ENCODE measurements at places on chromosomes 16 and 17. TPM values are rescaled to one million over a fixed set of nuclear protein-coding genes. Genes with fewer than 3 reads are reported as not detected.

DNA sequence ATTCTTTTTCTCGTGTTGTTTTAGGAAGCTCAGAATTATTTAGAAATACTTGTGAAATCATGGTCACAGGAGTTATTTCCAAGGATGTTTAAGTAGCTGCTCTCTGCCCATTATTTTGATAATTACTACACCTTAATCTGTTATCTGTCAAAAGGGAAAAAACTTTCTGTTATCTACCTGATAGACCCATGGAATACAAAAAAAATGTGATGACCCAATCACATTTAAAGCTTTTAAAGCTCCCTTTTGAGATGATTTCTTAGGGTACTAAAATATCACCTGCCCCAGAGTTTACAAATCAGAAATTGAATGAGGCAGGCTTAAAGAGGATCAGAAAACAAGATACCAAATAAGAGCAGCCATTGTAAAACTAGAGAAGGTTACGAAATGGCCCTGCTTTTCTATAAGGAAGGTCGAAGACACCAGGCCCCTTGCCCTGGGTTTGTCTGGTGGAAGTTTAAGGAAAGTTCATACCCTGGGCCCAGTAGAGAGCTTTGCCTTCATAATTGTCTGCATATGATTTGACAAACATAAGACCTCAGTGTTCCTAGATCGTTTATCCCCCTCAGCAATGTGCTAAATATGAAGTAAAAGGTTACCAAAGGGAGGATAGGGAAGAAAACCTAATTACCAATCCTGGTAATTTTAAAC is 149.9 kb upstream of the TBX2 start:
- H3K36me3 ChIP-seq: no peaks in the 10 kb centered on the region
- H3K4me1 ChIP-seq: peaks cover 3% of the 10 kb centered on the region
- H3K27me3 ChIP-seq: no peaks in the 10 kb centered on the region
- H3K27ac ChIP-seq: peak overlapping the region; percentile 68
- no peak for DNase-seq

HMOX2 gene
- 28.6 TPM for total RNA-seq

DNA sequence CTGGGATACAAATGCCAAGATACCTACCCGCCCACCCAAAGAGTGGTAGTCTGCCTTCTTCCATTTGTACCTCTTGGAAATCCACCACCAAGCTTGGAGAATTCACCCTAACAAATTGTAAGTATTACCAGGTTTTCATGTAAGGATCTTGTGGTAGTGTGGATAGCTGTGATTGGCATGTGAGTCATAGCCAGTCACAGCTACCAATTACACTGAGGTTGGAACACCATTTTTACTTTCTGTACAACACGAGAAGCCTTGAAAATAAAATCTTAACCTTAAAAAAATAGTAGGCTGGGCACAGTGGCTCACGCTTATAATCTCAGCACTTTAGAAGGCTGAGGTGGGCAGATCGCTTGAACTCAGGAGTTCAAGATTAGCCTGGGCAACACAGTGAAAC is 18.5 kb upstream of the SLC35G3 start:
- DNase-seq: no peak
- no peaks in the 10 kb centered on the region for H3K27me3 ChIP-seq
- H3K4me1 ChIP-seq: no peaks in the 10 kb centered on the region
- no peaks in the 10 kb centered on the region for H3K36me3 ChIP-seq

CCL2 gene
- total RNA-seq: 237 TPM

GRCh38 chr17:49294122-49294521 is 63.5 kb upstream of the PHOSPHO1 start:
- no peak overlapping the region for H3K27ac ChIP-seq
- no peak overlapping the region for H3K4me3 ChIP-seq
- peaks cover 8% of the 10 kb centered on the region for H3K36me3 ChIP-seq
- no peak for DNase-seq

GRCh38 chr16:21167360-21167759 is 8.9 kb downstream of the LDAF1 start:
- no peaks in the 10 kb centered on the region for H3K27me3 ChIP-seq
- H3K27ac ChIP-seq: no peak overlapping the region
- H3K36me3 ChIP-seq: peaks cover 8% of the 10 kb centered on the region
- H3K4me3 ChIP-seq: no peak overlapping the region

DNA sequence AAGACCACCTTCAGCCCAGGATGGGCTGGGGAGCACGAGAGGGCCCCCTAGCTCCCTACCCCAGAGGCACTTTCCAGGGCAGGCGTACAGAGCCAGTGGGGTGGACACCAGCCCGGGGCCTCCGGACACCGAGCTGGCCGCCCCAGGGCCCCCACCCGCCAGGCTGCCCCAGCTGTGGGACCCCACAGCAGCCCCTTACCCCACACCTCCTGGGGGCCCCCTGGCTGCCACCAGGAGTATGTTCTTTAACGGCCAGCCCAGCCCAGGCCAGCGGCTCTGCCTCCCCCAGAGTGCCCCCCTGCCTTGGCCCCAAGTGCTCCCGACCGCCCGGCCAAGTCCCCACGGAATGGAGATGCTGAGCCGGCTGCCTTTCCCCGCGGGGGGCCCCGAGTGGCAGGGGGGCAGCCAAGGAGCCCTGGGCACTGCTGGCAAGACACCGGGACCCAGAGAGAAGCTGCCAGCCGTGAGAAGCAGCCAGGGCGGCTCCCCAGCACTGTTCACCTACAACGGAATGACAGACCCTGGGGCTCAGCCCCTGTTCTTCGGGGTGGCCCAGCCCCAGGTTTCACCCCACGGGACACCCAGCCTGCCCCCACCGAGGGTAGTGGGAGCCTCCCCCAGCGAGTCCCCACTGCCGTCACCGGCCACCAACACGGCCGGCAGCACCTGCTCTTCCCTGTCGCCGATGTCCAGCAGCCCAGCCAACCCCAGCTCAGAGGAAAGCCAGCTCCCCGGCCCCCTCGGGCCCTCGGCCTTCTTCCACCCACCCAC is 24.3 kb upstream of the ZFPM1 start:
- no peaks in the 10 kb centered on the region for H3K4me1 ChIP-seq
- no peak overlapping the region for H3K4me3 ChIP-seq
- no peaks in the 10 kb centered on the region for H3K36me3 ChIP-seq
- H3K27ac ChIP-seq: no peak overlapping the region
- DNase-seq: no peak
- no peaks in the 10 kb centered on the region for H3K27me3 ChIP-seq

DNA sequence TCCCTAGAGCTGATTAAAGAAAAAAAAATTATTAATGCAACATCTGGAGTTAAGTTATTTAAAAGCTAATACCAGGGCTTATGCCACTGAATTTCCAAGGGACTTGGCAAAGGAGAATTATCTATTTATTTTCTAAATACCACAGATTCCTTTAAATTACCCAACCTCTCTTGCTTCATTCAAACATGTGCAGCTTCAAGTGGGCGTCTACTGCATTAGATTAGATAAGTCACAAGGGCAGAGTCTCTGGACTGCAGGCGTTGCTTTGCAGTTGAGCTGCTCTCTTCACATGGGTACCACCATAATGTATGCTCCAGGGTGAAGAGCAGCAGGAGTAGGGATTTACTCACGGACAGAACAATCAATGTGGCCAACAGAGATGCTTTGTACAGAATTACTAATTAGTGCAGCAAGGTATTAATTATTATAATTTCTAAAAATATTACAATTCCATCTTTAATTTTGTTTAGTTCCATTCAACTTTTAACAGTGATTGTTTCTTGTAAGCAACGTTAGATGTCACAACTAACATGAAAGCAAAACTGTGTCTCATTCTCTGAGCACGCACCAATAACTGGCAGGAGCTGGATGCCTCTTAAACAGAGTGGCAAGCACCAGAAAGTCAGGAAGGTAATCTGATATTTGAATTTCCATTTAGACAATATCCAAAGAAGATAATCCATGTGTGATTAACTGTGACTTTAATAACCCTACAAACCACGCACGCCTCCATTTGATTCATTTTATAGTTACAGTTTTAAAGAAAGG is 214.2 kb downstream of the STX8 start:
- no peak overlapping the region for H3K4me3 ChIP-seq
- no peaks in the 10 kb centered on the region for H3K27me3 ChIP-seq
- H3K4me1 ChIP-seq: no peaks in the 10 kb centered on the region
- H3K27ac ChIP-seq: no peak overlapping the region

DNA sequence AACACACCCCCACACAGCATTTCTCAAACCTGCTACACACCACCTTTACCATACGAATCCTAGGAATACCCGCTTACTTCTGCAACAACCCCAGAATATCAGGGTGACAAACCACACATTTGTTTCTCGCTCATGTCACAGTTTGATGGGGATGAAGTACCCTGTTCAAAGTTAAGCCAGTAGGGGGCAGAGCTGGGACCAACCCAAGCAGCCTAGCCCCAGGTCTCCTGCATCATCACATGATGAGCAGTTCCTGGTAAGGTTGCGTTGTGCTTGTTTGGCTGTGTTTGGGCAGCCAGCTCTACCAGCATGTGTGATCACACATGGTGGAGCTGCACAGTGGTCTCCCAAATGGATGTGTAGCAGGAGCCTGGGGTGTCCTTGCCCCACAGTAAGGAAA is 103.6 kb upstream of the C16orf82 start:
- H3K4me1 ChIP-seq: no peaks in the 10 kb centered on the region
- no peaks in the 10 kb centered on the region for H3K27me3 ChIP-seq
- H3K36me3 ChIP-seq: no peaks in the 10 kb centered on the region
- H3K4me3 ChIP-seq: no peak overlapping the region
- DNase-seq: no peak
- H3K27ac ChIP-seq: no peak overlapping the region

GRCh38 chr17:51442088-51442865 is 181.9 kb downstream of the UTP18 start:
- no peaks in the 10 kb centered on the region for H3K4me1 ChIP-seq
- H3K27ac ChIP-seq: no peak overlapping the region
- DNase-seq: no peak
- no peaks in the 10 kb centered on the region for H3K36me3 ChIP-seq

DNA sequence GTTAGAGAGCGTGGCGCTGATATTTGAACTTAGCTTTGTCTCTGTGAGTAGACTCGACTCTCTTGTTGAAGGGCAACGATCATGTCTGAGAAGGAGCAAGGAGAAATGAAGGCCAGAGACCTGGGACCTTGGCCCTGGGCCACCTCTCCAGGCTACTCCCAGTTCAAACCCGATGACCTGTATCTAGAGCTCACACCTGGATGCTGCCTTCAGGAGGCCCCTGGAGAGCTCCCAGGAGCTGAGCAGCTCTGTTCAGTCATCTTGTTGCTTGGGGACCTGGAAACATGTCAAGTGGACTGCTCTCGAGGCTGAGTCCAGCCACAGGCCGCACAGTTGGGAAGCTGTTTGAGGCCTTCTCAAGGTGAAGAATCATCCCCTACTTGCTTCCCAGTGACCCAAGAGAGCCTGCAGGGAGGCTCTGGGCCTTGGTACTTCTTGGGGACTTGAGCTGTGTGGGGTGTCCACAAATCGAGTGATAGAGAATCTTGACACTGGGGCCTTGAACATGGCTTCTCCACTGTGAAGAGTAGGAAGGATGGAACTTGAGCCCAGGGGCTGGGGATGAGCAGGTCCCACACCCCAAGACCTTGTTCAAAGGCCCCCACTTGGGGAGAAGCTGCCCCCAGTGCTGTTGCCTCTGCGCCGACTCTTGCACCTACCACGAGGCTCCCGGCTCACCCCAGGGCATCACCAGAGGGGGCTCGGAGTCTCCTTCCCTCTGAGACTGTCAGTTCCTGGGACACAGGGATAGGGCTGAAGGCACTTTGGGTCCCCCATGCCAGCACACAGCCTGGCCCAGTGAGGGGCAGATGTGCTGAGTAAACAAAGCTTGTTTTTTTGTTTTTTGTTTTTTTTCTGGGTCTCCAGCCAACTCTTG is 112.1 kb downstream of the IRX5 start:
- H3K27ac ChIP-seq: no peak overlapping the region
- no peaks in the 10 kb centered on the region for H3K4me1 ChIP-seq
- H3K36me3 ChIP-seq: no peaks in the 10 kb centered on the region
- DNase-seq: no peak
- H3K27me3 ChIP-seq: no peaks in the 10 kb centered on the region

GRCh38 chr17:76586741-76587487 is 1.3 kb upstream of the ST6GALNAC2 start:
- no peaks in the 10 kb centered on the region for H3K36me3 ChIP-seq
- no peak overlapping the region for H3K4me3 ChIP-seq
- no peaks in the 10 kb centered on the region for H3K27me3 ChIP-seq
- DNase-seq: peak; percentile 51

DYNLL2 gene
- total RNA-seq: 29.3 TPM

- no peak for DNase-seq
- no peak overlapping the region for H3K4me3 ChIP-seq
- H3K27ac ChIP-seq: no peak overlapping the region
- H3K4me1 ChIP-seq: no peaks in the 10 kb centered on the region
- no peaks in the 10 kb centered on the region for H3K36me3 ChIP-seq
Observed at GRCh38 chr17:76820039-76820438, 48.2 kb upstream of the MGAT5B start.

DNA sequence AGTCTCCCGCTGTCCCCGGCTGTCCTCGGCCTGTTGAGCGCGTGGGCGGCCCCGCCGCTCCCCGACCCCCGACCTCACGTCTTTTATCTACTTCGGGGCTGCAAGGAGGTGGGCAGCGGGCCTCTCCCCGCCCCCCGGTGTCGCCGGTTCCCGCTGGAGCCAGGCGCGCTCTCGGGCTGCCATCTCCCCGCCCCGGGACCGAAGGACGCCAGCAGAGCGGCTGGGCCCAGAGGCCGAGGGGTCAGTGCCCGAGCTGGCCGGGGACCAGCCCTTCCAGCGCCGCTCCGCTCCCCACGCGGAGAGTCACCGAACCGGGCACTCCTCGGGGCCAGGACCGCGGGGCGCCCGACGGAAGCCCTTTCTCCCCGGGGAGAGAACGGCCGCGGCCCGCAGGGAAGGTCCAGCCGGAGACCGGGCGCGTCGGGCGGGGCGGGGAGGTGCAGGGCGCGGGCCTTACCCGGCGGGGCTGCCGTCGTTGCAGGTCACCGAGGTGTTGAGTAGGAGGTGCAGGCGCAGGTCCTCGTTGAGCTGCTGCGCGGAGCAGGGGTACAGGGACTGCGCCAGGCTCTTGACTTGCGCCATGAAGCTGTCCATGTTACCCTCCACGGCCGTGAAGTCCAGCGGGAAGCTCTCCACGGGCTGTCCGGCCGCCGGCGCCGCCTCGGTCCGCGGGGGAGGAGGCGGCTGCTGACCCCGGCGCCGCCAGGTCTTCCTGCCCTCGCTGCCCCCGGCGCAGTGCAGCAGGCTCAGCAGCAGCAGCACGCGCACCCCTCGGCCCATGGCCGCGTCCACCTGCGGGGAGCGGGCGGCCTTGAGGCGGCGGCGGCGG is 643 bp downstream of the NOTUM start:
- H3K4me3 ChIP-seq: no peak overlapping the region
- H3K4me1 ChIP-seq: no peaks in the 10 kb centered on the region
- H3K36me3 ChIP-seq: no peaks in the 10 kb centered on the region
- H3K27me3 ChIP-seq: no peaks in the 10 kb centered on the region

TRIM72 gene
- total RNA-seq: not detected

DNA sequence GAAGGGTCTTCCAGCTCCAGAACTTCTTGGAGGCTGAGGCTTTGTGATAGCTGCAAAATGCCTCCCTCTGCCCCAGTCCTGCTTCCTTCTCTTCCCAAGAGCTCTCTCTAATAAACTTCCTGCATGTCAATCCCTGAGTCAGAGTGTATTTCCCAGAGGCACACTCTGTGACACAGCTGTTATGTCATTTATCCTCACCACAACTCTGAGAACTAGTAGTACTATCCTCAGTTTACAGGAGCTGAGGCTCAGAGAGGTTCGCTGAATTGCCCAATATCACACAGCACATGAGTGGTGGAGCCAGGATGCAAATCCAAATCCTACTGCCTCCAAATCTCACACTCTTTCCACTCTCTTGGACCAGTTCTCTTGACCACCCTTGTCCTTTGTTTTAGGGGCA is 20.0 kb downstream of the UNC45B start:
- no peak overlapping the region for H3K27ac ChIP-seq
- H3K27me3 ChIP-seq: no peaks in the 10 kb centered on the region
- H3K4me3 ChIP-seq: no peak overlapping the region
- no peak for DNase-seq

TXNL4B gene
- total RNA-seq: 8.9 TPM

CORO6 gene
- total RNA-seq: 9.9 TPM
